ENCODE measurements at places on chromosomes 7 and 10.

- DNase-seq, result peak; percentile 98
Measured at GRCh38 chr10:126663328-126663727, 7.2 kb downstream of the C10orf90 start.

DNA sequence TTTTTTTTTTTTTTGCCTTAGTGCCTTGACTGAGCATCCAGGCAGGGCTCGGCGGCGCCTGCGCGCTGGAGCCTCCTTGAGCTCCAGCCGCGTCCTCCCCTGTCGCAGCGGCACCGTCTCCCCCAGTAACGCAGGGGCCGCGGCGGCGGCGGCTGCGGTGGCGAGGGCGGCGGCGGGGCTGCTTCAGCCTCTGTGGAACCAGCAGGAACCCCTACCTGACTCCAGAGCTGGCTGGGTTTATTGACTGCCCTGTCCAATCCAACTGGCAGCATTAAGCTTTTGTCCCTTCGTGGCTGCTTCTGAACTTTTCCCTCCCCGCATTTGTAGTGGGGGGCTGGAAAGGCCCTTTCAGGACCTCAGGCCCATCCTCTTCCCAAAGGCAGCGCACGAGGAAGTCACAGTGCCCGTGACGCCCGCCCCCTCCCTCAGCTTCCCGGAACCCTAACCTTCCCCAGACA is at the start of gene GPR85:
GPR85 (minus strand) TSS at position 397 of the 458 bp plus-strand sequence. CDS start 2,106 bp downstream, outside the sequence.
- peak; percentile 90 for DNase-seq

DNA sequence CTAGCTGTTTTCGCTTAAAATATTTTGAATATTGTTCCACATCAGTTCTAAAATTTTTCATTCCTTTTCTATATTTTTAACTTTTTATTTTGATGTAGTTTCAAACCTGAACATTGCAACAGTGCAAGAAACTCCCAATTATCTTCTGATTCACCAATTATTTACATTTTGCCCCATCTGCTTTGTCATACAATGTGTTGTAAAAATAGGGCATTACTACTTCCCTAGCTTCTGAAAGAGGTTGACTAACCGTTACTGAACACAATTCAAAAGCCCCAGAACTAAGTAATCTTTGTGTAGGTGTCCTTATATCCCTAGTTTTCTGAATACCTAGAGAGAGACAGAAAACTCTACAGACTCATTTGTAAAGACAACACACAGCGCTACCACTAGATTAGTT is 86.7 kb downstream of the AVL9 start:
- peak; percentile 71 for DNase-seq

DNA sequence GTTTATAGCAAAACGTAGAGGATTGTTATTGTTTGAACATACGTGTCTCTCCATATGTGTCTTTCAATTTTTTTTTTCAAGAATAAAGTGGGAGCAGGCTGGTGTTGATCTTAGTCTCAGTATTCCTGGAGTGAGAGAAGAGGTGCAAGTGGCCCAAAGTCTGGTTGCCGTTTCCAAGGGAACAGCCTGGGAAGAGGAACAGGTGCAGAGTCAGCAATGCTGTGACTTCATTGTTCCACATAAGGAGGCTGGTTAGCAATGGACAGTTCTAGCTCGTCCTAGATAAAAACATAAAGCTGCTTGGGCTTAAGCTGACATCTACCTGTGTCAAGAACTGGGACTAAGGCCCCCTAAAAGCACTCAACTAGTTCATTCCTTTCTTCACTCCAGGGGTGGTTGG is 626.6 kb upstream of the TPK1 start:
- no peak for DNase-seq

GRCh38 chr7:17557251-17557671 is 258.8 kb downstream of the AHR start:
- DNase-seq, result peak; percentile 38

GRCh38 chr7:150323682-150324372 is 482 bp upstream of the ACTR3C start:
- DNase-seq, result no peak

GRCh38 chr7:87445897-87446296 is 29.6 kb downstream of the ABCB4 start:
- no peak for DNase-seq

DNA sequence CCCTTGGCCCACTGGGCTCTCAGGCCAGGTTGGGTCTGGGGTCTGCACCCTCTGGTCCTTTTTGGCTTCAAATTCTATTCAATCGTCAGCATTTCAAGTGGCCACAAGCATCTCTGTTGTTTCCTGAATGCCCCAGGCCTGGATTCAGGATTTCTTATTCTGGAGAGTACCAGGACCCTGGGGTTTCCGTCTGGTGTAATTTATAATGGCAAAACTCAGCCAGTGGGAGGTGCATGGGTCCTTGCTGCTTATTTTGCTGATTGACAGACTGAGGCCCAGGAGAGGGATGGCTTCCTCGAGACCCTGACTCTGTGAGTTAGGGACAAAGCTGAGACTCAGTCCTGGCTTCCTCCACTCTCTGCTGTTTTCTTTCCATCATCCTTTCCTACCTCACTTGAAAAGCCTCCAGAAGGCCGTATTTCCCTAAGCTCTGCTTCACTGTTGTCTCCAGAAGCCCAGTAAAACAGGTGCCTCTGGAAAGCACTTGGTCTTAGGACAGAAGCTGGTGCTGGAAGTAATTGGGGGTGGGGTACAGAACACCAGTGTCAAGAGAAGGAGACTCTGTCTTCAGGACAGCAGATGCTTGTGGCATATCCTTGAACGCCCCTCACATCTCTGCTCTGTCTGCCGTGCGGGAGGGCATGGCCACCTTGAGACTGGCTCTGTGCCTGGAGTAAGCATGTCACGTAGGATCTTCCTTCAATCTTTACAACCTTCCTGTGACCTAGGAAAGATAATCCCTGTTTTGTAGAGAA is 39.4 kb upstream of the SH2D4B start:
- DNase-seq, result peak; percentile 7

GRCh38 chr7:114589436-114589835 is 174.8 kb downstream of the FOXP2 start:
- no peak for DNase-seq

DNA sequence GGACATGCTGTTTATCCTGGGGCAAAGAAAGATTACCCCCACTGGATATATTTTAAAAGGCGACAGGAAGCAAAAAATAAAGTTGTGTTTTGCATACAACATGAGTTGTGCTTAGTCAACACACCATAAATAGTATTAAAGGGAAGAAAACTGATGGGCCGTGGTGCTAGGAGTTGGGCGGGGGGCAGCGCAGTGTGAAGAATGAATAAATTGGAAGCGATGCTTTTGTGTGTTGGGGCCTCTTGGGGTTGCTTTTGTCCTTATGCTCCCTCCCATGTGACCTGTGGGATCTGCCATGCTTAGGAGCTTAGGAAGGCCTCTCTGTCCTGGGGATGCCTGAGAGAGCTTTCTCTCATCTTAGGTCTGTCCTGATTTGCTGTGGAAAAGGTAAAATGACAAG is 35.0 kb upstream of the AGR3 start:
- DNase-seq, result no peak

- DNase-seq, result peak; percentile 65
Measured at GRCh38 chr7:111424768-111425167, 137.5 kb downstream of the IMMP2L start.

DNA sequence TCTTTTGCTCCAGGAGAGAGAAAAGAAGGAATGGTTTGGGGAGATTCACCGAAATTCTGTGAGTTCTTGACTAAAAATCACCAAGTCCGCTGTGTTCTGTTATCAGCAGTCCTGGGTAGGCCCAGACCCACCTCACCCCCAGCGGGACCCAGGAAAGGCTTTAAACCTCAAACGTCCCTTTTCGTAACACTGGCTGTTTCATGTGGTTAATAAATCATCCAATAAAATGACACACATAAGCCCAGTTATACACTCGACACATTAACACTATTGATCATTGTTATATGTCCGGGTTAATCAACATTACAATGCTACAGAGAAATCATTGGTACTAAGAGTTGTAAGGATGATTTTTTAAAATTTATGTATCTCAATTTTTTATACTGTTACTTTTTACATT is 25.2 kb downstream of the DIP2C start:
- DNase-seq, result no peak

DNA sequence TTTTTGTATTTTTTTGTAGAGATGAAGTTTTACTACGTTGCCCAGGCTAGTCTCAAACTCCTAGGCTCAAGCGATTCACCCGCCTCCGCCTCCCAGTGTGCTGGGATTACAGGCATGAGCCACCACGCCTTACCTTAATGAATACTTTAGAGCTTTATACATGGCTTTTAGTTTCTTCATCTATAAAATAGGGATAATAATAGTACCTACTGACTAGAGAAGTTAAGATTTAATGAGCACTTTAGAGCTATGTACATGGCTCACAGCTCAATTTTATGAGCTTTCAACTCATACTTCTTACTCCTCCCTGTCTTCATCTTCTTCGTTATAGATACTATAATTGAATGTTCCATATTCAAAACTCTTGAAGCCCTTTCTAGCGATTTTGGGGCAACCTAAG is 229.7 kb upstream of the KAT6B start:
- DNase-seq, result no peak

DNA sequence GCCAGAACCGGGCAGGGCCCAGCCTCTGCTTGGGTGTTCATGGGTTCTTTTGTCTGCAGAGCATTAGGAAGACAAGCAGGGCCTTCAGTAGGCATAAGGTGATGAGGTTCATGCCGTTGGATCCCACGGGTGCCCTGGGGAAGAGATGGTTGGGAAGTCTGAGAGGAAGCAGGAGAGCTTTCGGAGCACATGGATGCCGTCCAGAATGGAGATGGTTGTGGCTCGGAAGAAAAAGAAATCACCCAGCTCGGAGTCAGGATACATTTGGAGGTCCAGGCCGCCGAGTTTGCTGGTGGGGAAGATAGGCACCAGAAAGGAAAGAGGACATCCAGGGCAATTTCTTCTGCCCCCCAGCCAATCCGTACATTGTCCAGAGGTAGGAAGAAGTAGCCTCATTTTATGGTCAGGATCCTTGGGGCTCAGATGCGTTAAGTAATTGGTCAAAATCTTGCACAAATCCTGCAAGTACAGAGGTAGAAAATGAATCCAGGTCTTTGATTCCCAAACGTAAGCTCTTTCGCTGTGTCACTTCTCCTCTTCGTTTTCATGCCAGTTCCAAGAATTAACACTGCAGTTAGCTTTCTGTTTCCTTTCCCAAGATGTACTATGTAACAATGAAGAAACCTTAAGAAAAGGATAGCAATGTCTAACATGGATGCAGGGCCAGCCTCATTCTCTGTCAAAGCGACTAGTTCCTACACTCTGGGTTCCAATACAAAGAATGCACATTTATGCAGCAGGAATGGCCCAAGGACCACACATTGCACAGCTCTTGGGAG is 147.8 kb upstream of the KLF6 start:
- no peak for DNase-seq

- DNase-seq, result no peak
Measured at GRCh38 chr10:66951896-66952295, 26.1 kb downstream of the LRRTM3 start.

- no peak for DNase-seq
Measured at GRCh38 chr7:135499818-135500217, 10.1 kb downstream of the CNOT4 start.

GRCh38 chr10:31871266-31872065 is 57.2 kb downstream of the ARHGAP12 start:
- DNase-seq, result peak; percentile 13

DNA sequence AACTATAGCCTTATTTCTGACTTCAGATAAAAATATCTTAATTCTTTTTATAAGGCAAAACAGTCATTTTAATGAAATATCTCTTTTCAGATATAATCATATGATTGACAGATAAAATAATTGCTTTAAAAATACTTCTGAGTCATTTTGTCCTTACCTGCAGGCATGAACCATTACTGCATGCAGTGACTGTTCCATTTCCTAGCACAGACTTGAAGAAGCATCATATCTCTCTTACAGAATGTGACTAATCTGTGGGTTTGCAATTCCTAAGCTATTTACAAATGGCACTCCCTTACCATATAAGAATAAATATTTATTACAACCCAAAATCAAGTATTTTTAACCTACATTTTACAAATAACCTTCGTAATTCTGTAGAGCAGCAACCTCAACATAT is 120.7 kb downstream of the SRPK2 start:
- DNase-seq, result peak; percentile 89

DNA sequence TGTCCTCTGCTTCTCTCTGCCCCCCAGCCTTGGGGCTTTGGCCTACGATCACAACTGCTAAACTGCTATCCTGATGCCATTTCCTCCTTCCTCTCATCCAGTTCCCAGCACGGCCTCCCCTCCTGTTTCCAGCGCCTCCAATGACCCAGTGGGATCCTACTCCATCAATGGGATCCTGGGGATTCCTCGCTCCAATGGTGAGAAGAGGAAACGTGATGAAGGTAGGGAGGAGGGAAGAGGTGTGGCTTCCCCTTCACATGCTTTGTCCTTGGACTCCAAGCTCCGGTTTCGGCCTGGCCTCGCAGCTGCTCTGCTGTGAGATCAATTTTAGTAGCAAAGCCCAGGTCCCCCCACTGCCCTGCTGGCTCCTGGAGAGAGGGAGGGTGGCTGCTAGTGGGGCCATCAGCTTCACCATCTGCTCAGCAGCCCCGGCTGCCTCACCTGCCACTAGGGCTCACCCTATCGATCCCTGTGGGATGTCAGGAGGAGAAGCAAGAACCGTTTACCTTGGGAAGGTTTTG is 35.8 kb downstream of the PAX2 start:
- DNase-seq, result no peak

DNA sequence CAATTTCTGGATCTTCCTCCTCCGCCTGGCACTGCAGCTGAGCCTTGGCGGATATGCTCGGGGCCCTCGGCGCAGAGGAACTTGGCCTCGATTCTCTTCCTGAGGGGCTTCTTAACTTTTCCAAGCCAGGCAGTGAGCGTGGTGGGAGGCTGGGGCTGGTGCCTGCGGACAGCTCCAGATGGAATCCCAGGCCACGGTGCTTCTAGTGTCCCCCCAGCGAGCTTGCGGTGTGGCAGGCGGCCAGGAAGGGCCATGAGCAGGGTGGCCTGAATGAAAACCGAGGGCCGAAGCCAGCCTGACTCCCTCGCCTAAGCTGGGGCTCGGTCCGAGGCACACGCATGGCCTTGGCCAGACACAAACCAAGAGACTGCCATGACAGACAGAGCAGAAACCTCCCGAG is 31.3 kb downstream of the RCC1L start:
- no peak for DNase-seq

All from GM23248 (cell line).